ENCODE measurements at places on chromosomes 2 and 18.

DNA sequence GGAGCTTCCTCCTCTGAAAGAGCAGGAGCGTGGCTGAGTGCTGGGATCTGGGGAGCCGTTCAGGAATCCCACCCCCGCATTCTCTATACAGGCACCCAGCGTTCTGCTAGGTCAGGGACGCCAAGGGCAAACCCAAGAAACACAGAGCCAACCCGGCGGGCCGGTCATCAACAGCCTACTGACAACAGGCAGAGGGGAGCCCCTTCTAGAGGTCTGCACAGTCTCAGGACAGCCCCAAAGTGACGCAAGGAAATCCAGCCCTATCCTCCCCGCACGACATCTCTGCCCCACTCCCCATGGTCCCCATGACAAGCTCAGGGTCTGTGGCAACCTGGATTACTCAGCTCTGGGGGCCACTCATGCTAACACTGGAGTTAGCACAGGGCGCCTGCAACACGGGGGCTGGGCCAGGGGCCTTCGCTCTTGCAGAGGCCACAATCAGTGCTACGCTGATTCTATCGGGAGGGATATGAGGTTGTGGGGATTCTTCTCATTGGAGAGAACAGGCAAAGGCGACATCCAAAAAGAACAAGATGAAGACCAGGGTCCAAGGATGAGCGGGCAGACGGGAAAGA, 81.6 kb downstream of the PXDN start:
- DNase-seq, result no peak

DNA sequence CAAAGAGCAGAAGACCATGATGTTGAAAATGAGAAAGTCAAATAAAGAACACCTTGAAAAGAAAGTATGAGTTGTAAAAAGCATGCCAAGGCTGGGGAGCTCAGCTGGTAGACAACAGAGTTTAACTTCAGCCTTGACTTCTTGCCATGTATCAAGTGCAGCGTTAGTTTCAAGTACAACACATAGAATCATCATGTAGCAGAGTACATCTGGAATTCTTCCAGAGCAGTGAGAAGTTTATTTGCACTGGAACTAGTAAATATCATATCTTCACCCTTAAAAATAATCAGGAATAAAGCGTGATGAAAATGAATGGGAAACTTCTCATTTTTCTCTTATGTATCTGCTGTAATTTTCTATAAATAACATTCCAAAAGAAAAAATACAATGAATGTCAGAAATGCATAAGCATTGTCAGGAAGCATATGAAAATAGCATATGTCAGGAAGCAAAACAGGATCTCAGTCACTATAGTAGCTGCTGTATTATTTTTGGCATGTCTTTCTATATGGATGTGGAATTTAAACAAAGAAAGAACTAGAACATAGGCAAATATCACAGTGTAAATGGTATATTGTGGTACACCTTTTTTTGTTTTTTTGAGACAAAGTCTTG, 10.1 kb upstream of the SULT1C4 start:
- DNase-seq, result peak; percentile 20

DNA sequence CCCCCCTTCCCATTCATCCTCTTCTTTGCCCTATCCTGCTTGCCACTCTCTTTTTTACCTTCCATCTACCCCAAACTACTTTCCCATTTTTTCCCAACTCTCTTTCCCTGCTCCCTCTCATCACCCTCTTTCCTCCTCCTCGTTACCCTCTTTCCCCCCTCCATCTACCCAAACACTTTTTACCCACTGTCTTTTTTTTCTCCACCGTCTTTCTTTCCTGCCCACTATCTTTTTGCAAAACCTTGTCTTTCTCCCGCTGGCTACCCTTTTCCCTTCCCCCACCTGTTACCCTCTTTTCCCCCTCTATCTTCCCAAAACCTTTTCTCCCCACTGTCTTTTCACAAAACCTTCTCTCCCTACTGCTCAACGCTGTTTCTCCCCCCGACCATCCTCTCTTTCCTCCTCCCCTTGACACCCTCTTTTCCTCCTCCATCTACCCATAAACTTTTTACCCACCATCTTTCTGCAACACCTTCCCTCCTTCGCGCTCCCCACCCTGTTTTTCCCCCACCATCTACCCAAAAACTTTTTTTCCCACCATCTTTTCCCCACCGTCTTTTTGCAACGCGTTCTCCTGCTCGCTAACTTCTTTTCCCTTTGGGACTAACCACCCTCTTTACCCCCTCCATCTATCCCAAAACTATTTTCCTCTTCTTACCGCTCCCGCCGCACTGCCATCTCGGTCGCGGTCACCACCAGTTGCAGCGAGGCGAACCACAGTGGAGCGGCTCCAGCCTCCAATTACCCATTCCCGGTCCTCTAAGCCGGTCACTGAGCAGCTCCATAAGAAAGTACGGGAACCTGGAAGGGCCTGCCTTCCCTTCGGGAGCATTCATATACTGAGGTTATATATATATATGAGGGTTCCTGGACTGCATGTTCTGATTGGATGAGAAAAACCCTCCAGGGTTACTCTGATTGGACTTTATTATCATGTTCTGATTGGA, 15.0 kb downstream of the CCDC74A start:
- DNase-seq, result no peak

DNA sequence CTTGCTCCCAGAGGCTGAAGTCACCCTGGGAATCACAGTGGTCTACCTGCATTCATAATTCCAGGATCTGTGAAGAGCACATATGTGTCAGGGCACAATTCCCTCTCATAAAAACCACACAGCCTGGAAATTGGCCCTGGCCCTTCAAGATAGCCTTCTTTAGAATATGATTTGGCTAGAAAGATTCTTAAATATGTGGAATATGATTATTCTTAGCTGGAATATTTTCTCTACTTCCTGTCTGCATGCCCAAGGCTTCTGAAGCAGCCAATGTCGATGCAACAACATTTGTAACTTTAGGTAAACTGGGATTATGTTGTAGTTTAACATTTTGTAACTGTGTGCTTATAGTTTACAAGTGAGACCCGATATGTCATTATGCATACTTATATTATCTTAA, 24.2 kb downstream of the ICOS start:
- no peak for DNase-seq

DNA sequence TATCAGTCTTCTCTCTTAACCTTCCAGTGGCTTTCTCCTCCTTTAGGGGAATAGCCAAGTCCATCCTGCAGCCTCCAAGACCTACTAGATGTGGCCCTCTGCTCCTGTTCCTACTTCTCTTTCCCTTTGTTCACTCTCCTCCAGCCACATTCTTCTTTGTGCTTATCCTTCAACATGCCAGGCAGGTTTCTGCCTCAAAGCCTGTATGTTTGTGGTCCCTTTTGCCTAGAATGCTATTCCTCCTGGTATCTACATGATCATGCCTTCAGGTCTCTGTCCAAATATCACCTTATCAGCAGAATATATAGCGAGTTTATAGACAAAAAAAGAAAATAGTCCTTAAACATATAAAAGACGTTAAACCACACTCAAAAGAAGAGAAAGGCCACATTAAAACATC, 5.5 kb downstream of the LYG2 start:
- no peak for DNase-seq

DNA sequence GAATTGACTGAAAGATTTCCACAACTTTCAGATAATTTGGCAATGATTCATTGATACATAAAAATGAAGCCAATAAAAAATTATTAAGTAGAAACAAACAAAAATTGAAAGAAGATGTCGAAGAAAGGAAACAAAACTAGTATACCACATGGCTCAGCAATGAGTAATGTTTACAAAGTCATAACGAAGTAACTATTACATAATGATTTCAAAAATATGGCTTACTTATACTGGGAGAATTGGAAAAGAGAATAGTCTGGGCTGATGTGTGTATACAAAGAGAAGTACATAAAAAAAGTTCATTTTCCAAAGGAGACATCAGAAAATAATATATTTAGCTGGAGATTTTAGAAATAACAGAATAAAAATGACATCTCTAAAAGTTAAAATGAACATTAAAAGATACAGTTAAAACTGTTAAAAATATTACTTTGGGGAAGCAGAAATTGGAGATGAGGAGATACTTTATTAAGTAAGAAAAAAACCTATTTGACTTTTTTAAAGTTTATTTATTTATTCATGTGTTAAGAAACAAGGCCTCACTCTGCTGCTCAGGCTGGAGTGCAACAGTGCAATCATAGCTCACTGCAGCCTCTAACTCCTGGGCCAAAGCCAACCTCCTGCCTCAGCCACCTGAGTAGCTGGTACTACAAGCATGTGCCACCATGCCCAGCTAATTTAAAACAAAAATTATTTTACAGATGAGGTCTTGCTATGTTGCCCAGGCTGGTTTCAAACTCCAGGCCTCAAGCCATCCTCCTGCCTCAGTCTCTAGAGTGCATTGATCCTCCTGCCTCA, 409.7 kb upstream of the PIK3C3 start:
- no peak for DNase-seq

DNA sequence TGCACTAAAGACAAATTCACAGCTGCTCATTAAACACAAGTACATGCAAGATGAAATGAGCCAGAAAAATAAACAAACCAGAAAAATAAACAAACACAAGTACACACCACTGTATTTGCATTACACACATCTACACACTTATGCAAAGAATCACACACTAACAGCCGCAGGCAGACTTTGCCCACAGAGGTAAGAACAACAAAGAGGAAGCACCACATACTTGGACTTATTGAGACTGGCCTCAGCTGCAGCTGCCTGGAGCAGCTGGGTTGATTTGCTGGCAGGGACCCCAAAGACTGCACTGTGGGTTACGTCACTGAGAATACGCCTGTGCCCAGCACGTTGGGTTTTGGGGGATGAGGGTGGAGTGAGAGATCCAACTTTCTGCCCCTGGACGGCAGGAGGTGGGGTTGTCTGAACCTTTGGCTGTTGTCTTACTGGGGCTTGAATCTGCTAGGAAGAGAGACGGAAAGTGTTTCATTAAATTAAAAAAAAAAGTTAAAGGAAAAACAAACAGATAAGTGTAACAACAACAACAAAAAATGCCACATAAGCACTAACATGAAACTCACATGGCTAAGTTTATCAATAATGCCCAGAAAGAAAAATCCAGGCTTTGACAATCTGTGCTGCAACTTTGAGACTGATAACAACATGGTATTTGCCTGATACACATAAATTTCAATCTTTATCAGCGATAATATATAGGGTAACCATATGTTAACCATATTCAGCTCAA, 71.9 kb upstream of the NFU1 start:
- no peak for DNase-seq

DNA sequence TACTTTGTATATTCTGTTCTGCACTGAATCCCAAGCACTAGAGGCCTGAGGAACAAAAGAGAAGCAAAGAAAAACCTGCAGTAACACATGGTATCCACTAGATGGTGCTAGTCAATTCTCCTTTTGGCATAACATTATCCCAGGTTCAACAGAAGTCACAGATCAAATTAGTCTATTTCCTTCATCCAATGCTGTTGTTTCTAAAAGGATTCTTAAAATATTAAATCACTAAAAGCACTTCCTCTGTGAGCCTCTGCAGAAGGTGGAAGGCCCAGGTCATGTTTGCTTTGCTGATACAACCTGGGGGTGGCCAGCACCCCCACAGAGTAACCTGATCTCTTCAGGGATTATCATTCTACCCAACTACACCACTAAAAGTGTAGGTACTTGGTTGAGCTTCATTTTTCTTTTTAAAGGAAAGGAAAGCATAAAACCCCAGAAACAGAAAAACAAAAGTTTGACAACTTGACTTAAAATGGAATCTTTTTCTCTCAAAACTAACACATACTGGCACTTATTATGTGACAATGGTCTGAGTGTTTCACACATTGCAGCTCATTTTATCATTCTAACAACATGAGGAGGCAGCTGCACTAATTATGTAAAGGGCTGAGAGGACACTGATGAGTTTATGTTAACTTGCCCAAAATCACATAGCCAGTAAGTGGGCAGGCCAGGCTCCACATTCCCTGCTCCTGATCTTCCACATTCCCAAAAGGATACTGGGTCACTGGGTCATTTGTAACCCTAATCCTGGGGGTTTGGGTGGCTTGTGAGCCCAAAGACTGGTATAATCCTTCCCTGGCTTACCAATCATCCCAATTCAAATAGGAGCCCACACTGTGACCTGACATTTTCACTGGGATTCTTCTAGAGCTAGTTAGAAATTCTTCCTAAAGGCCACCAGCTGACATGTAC, 66.8 kb upstream of the DNER start:
- DNase-seq, result peak; percentile 63

GRCh38 chr2:18901242-18901641, 311.9 kb upstream of the NT5C1B start:
- DNase-seq, result no peak

DNA sequence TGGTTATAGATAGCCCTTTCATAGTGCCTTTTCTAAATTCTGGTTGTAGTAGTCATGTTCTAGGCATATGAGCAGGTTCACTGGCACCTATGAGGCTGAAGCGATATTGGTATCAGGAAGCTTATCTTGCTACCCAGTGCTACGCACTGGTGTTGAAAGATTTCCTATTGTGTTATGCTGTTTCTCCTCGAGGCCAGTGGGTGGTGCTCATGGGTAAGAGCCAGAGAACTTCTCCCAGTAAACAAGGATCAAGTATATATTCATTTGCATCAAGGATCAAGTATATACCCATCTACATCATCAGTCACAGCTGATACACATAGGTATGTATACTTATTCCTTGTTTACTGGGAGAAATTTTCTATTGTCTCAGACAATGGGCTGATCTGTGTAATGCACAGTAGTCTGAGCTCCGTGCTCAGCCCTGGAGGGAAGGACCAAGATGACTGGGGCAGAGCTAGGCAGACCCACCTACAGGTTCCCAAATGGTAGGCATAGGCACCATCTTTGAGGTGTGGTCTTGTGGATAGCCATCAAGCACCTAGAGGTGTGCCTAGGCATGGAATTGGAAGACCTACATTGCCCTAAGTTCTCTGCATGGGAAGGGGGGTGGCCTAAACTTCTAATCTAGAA, 101.2 kb upstream of the GALNT13 start:
- DNase-seq, result no peak

GRCh38 chr2:120261387-120262006, 8.8 kb downstream of the RALB start:
- DNase-seq, result no peak

DNA sequence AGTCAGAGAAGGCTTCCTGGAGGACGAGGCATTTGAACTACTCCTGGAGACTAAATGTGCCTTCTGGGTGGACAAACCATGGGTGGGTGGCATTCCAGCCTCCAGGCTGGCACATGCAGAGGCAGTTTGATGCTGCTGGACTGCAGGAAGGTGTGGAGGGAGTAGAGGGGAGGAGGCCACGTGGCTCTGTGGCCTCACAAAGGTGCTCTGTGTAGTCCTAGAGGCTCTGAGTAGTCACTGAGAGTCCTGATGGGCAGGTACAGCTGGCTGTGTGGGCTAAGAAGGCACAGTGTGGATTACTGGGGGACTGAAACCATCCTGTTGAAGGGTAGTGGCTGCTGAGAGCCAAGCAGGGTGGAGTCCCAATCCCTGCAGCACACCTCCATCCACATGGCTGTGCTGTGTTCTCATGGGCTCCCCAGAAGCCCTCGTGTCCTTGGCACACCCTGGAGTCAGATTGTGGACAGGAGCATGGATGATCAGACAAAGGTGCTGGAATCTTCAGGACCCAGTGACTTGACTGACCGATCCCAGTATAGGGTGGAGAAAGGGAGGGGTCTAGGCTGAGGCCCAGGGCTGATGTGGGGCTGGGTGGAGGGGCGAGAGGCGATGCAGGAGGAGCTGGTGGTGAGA, 87.4 kb upstream of the HS6ST1 start:
- DNase-seq, result no peak

GRCh38 chr2:200028998-200029397, 73.6 kb downstream of the MAIP1 start:
- peak; percentile 16 for DNase-seq

GRCh38 chr2:140863713-140864112, 1267.1 kb downstream of the LRP1B start:
- peak; percentile 74 for DNase-seq
